Activated naive CD8-positive, alpha-beta T cell treated with anti-CD3 and anti-CD28 coated beads, Interleukin-2, amount 50 U/mL, for 16 hours (primary cell): ENCODE measurements at places on chromosomes 3 and 15.

GRCh38 chr3:106635271-106635670 lies 742.0 kb upstream of the CCDC54 start:
- DNase-seq, result no peak

- no peak for DNase-seq
These were observed 116.1 kb downstream of the KCNH8 start for GRCh38 chr3:19264424-19264823.

- no peak for DNase-seq
These were observed 38.1 kb downstream of the MFSD1 start for GRCh38 chr3:158839966-158840365.

- DNase-seq, result no peak
These were observed 30.3 kb upstream of the SEMA3F start for GRCh38 chr3:50124800-50125178.

GRCh38 chr15:85443593-85444087 lies 63.2 kb downstream of the AKAP13 start:
- DNase-seq, result no peak

GRCh38 chr15:42611532-42611931 lies 36.1 kb downstream of the STARD9 start:
- DNase-seq, result no peak
